Activated T-helper 1 cell treated with Interleukin-2 at 50 U/mL for 16 hours (primary cell): ENCODE measurements at places on chromosomes 7 and 10.

- no peak for DNase-seq
These were observed 18.8 kb upstream of the GNA12 start for GRCh38 chr7:2862831-2863361.

DNA sequence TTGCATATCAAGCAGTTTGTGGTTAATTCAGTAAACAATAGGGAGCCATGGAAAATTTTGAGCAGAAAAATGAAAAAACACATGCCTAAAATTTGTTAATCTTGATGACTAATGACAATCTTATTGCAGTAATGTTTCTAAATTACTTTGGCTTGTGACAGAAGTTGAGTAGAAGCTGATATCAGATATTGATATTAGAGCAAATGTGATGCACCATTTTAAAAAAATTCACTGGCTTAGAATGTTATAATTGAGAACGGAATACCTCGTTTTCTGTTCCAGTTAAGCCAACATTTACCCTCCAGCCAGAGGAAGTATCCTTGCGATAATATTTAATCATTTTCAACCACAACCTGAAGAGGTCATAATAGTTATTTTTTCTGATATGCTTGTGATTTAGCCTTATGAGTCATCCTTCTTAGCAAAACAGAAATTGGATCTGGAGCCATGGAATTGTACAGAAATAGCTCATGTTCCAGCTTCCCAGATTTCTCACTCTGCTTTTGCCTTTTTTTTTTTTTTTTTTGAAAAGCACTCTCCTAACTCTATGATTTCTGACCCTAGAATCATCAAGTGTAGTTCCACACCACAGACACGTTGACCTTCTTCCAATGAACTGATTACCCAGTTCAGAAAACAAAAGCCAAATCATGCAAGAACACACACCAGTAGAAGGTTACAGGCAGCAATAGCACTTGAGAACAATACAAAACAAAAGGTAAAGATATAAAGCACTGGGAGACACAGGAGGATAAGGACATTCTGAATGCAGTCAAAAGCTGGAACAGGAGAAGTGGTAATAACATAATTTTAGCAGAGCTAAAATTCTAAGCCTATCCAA, 96.8 kb upstream of the PHYHIPL start:
- DNase-seq = no peak

DNA sequence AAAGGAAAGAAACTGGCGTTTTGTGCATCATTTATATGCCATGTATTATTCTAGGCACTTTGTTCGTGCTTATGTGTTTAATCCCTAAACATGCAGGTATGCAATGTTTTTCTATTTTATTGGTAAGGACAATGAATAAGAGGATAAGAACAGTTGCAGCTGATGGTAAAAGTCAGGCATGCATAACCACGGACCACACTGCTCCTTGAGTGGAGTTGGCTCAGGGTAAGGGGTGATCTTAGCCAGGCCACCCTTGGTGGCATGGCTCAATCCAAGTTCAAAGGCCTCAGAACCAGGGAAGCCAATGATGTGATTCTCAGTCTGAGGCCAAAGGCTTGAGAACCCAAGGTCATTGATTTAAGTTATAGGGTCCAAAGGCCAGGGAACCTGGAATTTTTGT, 1068.1 kb downstream of the NRG3 start:
- DNase-seq = no peak

DNA sequence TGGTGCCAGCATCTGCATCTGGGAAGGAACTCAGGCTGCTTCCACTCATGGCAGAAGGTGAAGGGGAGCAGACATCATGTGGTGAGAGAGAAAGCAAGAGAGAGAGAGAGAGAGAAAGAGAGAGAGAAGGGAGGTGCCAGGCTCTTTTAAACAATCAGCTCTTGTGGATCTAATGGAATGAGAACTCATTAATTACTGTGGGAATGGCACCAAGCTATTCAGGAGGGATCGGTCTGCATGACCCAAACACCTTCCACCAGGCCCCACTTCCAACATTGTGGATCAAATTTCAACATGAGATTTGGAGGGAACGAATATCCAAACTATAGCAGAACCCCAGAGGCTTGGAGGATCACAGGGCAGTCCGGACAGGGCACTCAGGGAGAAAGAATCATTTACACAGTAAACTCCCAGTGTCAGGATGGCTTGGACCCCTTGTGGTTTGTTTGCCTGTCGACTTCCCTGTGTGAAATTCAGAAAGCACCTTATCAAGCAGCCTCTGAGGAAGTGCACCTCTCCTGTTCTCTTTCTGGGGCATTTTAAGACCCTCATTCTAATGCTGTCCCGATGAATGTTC, 308.5 kb downstream of the REEP3 start:
- no peak for DNase-seq

DNA sequence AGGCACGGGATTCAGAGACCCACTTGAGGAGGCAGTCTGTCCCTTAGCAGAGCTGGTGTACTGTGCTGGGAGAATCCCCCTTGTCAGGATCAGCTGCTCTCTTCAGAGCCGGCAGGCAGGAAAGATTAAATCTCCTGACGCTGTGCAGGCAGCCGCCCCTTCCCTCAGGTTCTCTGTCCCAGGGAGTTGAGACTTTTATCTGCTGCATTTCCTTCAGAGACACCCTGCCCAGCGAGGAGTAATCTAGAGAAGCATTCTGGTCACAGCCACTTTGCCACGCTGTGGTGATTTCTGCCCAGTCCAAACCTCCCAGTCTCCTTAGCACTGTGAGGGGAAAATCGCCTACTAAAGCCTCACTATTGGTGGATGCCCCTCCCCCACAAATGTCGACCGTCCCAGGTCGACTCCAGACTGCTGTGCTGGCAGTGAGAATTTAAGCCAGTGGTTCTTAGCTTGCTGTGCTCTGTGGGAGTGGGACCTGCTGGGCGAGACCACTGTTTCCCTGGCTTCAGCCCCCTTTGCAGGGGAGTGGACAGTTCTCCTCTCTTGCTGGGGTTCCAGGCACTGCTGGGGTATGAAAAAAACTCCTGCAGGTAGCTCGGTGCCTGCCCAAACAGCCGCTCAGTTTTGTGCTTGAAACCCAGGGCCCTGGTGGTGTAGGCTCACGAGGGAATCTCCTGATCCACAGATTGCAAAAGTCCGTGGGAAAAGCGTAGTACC, 265.4 kb downstream of the ZWINT start:
- no peak for DNase-seq

DNA sequence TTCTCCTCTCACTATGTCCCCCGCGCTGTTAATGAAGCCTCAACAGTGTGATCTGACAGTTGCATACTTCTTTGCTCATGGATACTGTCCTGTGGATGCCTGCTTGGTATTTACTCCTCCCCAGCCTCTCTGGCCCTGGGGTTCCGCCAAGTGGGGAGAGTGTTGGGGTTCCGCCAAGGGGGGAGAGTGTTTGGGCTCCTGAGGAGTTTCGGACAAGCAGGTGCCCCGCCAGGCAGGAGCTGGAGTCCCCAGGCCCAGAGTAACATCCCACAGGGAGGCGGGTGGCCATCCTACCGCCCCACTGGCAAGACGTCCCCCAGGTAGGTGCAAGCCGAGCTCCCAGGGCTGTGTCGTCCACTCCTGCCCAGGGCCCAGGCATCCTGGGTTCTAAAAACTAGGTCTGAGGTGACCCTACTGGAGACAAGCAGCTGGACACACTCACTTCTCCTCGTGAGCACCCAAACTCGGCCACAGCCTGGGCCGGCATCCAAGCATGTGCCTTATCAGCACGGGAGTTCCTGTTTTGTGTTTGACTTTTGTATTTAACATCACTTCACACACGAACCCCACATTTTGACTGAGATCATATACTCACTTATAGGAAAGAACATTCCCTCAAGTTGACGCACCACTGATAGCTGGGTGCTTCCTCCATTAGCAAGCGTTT, 34.2 kb downstream of the CAMK2B start:
- no peak for DNase-seq
